ENCODE measurements at places on chromosomes 16 and 17.

- DNase-seq: no peak
These were observed 21.3 kb downstream of the TMEM186 start for GRCh38 chr16:8776129-8776584.

- DNase-seq: peak; percentile 61
These were observed 33.4 kb downstream of the SOX8 start for GRCh38 chr16:1014771-1015495.

- no peak for DNase-seq
These were observed 1.2 kb downstream of the ATP6V0A1 start for GRCh38 chr17:42459801-42460281.

DNA sequence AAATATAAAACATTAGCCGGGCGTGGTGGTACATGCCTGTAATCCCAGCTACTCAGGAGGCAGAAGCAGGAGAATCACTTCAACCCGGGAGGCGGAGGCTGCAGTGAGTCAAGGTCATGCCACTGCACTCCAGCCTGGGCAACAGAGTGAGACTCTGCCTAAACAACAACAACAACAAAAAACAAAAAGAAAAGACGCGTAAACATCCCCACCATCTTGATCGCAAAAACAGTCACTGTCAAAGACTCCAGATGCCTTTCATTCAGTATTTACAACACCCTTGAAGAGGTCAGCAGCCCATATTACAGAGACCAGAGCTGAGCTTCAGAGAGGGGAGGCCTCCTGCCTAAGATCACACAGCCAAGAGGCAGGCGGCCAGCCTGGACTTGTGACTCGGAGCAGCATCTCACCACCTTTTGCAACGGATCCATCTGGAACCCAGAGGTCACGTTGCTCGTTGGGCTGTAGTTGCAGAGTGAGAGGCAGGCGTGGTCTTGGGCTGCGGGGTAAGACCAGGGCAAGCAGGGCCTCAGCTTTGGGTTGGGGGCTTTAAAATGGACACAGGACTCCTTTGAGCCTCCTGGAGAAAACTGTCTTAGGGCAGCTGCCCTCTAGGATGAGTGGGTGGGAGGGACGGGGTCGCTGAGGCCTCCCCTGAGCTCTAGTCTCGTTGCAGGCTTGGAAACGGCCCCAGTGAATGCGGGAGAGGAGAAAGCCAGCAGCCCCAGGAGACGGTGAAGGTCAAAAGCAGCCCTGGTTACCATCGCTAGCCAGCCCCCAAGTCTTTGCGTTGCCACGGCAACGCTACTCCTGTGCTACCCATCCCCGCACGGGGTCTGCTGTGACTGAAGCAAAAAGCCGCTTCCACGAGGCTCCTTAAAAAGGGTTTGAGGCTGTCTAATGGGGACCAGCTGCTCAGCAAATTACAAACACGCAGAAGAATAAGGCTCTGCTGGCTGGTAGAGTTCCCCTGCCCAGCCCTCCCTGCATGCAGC is 26.1 kb downstream of the LGALS3BP start:
- DNase-seq: no peak

DNA sequence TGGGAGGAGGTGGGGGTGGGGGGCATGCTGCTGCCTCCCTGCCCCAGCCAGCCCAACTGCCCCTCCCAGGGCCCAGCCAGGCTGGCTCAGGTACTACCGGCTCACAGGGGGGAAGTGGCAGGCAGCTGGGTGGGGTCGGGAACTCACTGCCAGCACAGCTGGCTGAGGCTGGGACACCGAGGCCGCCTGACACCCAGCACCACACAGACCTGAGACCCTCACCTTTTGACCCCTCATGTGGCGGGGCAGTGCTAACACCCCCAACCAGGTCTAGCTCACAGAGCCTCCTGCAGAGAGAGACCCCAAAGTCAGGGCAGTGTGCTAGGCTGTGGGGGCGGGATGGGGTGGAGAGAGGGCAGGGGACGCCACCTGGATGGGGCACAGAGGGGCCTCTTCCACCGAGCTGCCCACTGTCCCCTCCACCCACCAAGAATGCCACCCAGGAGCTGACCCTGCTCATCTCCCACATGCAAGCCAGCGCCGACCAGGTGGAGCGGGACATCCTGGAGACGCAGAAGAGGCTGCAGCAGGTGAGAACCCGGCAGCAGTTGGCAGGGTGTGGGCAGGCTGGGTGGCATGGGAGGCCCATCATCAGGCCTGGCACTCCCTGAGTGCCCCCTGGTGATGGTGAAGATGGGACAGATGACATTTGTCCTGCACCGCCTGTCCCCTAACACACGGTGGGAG is 3.0 kb downstream of the EVPLL start:
- DNase-seq: no peak

- peak; percentile 86 for DNase-seq
These were observed 51.7 kb upstream of the MTSS2 start for GRCh38 chr16:70737377-70738082.

DNA sequence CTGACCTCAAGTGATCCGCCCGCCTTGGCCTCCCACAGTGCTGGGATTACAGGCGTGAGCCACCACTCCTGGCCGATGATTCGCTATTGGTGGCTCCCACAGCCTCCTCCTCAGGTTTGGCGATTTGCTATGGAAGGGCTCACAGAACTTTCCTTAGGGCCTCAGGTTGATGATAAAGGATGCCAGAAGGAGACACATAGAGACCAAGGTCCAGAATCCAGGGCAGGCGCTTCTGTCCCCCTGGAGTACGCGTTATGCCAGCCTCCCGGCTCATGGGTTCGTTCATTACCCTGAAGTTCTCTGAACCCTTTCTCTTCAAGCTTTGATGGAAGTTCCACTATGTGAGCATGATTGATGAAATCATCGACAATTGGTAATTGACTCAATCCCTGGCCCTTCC is 19.9 kb downstream of the LGALS3BP start:
- DNase-seq: no peak

DNA sequence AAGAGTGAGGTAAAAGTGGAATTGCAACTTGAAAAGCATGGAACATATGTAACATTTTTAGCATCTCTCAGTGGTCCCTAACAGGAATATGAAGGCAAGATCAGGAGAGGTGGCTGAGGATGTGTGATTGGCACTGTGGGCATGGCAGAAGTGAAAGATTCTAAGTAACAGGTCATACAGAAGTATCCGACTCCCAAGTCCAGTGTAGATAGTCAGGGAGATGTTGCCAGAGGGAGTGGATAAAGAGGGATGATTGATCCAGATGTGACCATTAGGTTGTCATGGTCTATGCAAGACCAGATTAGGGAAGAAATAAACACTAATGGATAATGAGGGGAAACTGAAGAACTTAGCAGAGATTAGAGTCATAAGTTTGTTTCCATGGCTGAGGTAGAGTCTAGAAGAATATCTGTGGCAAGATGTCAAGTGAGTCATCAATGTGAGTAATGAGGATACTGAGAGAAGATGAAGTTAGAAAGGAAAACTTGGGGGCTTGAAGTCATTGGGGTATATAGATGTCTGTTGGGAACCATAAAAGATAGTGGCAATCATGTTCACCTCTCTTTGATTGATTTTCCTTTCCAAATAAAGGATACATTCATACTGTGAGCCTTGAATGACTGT is 23.9 kb upstream of the CAPNS2 start:
- DNase-seq: no peak

DNA sequence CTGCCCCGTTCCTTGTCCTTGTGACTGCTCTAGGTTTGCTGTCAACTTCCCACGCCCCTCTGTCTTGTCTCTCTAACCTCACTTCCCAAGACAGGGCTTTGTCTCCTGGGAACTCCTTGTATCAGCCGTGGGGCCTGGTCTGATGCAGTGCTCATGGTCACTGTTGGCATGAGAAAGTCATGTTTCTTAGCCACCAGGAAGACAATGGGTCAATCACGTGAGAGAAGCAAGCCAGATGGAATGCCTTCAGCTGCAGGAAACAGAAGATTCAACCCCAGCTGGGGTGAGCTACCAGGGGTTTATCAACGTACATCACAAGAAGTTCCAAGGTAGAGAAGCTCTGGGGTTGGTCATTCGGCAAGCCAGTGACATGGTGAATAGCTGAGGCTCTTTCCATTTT is 116.6 kb downstream of the IRF8 start:
- no peak for DNase-seq

GRCh38 chr16:87842209-87842869 is 27.0 kb downstream of the SLC7A5 start:
- no peak for DNase-seq

- DNase-seq: no peak
These were observed 55.8 kb downstream of the ACTG1 start for GRCh38 chr17:81456798-81457197.

GRCh38 chr17:82487910-82488309 is 29.4 kb downstream of the NARF start:
- peak; percentile 69 for DNase-seq

GRCh38 chr16:54928411-54929089 is 2.1 kb upstream of the IRX5 start:
- peak; percentile 85 for DNase-seq

DNA sequence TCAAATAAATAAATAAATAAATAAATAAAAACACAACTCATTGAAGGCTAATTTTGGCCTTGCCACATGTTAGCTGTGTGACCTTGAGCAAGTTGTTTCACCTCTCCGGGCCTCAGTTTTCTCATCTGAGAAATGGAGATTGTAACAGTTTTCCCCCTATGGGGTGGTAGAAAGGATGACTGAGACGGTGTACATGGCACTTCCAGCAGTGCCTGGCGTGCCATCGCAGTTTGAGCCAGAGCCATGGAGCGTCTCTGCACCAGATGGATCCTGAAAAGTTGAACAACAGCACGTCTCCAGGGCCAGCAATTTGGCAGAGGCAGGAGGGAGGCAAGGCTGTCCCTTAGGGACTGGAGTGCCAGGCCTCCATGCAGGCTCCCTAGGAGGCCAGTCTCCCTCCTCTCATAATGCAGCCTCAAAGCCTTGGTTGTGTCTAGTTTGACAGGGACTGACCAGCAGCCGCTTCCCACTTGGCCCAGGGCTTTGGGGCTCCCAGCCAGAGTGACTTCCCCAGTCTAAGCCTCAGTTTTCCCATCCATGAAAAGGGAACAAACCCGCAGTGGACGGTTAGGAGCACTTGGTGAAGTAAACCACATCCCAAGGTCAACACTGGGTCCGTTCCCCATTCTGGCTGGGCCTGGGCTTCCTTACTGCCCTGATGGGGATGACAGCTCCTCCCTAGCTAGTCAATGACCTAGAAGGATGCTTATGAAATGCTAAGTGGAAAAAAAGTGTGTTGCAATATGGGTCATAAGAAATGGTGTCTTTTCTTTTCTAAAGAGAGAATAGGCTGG is 19.3 kb downstream of the SOCS1 start:
- DNase-seq: no peak

DNA sequence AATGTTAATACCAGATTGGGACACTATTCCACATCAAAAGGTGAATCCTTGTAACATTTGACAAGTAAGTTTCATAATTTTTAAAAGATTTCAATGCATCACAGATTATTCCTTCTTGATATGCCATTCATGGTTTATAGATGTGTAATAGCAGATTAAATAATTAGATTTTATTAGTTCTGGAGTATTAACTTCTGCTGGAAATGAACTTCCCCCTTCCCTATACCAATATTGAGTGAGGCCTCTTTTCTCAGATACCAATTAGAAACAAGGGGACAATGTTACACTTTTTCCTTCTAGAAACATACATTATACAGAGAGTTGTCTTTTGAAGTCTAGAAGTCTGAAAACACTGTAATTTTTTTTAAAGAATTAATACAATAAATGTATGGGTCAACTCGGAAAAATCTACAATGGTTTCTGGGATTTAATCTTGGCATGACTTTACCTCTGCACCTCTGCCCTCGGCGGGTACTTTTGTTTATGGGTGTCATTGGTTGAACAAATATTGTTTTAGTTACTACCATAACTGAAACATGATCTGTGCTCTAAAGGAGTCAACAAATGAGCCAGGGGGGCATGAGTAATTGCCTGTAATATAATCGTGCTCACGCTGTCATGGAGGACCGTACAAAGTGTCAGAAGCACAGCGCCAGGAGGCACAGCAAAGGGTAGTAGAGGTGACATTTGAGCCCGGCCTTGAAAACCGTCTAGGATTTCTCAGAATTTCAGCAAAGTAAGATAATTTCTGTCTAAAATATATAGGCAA is 8.2 kb downstream of the LRRC37B start:
- no peak for DNase-seq

All from Right ventricle myocardium superior (tissue), 1 donor.